CD8-positive, alpha-beta T cell (primary cell): ENCODE measurements at places on chromosomes 1 and 21. TPM values are rescaled to one million over a fixed set of nuclear protein-coding genes. Genes with fewer than 3 reads are reported as not detected.
A peak's percentile ranks its signal among the peaks of the same experiment; 100 is the strongest.

ITPKB gene
- total RNA-seq = 516 TPM

AADACL3 gene
- total RNA-seq = not detected

RNPEP gene
- total RNA-seq = 16.8 TPM

HEYL gene
- total RNA-seq = not detected

BATF3 gene
- not detected for total RNA-seq

SPRR2E gene
- total RNA-seq = not detected

YIPF1 gene
- total RNA-seq = 5.4 TPM

DNA sequence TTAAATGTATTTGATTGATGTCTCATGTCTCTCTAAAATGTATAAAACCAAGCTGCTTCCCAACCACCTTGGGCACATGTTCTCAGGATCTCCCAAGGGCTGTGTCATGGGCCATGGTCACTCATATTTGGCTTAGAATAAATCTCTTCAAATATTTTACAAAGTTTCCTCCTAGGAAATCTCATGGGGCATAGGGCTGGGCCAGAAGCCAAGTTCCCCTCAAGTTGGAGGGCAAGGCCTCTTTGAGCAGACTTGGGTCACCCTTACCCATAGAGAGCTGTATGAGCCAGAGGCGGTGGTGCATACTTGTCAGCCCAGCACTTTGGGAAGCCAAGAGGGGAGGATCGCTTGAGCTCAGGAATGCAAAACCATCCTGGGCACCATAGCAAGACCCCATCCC lies 2.3 kb upstream of the FBXO42 start:
- no peak for DNase-seq

DNA sequence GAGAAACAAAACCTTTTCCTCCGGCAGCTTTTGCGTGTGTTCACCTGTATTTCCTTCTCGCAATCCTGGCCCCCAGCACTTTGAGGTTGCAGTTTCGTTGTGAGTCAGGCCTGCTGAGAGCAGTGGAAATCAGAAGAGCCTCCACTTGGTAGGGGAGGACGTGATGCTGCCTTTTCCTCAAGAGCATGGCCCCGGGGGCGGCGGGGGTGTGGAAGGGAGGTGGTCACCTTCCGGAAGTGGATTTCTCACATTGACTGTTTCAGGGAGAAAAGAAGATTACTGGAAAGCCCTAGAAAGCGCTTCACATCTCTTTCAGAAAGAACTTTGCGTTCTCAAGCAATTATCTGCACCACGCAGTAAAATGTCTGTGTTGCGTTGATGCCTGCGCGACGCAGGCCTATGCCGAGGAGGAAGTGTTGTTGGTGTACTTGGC lies 12.2 kb upstream of the IL10 start:
- peak; percentile 49 for DNase-seq

GRCh38 chr1:61131716-61132115 lies 49.4 kb downstream of the NFIA start:
- DNase-seq = no peak

DNA sequence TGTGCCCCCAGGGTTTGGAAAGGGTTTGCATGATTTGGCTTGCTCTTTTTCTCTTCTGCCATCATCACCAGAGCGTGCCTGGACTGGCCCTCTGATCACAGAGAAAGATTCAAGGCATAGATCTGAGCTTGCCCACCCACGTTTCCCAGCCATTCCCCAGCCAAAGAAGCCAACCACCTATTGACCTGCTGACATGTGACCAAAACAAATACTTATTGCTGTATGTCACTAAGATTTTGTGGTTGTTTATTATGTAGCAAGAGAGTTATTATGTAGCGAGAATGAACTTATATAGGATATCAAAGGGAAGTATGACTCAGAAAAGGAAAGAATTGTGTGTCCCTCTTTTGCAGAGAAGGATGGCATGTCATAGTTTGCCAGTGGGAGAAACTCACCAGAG lies 59.9 kb downstream of the UBE2U start:
- DNase-seq = no peak

GRCh38 chr21:42031241-42031640 lies 21.1 kb upstream of the ZBTB21 start:
- DNase-seq = no peak

GRCh38 chr1:57492586-57493226 lies 68.8 kb upstream of the DAB1 start:
- DNase-seq = no peak

DNA sequence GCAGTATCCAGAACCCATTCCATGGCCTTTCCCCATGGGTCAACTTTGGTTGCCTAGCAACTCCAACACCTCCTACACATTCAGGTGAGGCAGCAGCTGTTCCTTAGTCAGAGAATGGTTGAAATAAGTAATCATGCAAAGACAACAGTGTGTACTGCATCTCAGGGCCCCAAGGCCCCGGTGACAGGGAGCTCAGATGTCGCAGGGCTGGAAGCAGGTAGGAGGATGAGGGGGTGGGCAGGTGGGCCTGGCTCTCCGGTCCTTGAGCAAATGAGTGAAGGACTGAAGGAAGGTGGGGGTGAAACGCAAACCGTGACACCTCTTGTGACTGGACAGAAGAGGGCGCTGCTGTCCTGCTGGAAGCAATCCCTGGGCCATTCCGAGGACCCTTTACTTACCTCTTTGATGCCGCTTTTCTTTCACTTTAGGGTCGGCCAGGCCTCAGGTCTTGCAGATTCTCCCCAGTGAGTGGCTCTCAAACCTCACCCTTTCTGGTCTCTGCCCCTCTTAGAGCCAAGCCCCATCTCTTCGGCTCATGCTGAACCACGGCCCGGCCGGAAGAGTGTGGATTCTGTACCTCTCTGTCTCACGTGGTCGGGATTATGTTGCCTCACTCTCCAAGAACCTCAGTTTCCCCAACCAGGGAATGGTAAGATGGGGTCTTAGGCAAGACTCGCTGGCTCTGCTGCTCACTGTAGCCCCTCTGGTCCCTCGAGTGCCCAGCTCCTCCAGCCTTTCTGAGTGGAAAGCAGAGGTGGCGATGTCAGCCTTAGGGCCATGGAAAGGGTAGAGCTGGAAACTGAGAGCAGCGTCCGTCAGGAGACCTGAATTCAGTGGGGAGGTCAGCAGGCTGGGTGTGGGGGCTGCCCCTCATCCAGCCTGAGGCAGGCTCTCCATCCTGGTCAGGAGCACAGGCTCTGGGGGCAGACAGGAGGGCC lies 5.6 kb upstream of the KCNA10 start:
- peak; percentile 8 for DNase-seq

GRCh38 chr1:43666608-43667007 lies 16.7 kb downstream of the KDM4A start:
- DNase-seq = no peak

DNA sequence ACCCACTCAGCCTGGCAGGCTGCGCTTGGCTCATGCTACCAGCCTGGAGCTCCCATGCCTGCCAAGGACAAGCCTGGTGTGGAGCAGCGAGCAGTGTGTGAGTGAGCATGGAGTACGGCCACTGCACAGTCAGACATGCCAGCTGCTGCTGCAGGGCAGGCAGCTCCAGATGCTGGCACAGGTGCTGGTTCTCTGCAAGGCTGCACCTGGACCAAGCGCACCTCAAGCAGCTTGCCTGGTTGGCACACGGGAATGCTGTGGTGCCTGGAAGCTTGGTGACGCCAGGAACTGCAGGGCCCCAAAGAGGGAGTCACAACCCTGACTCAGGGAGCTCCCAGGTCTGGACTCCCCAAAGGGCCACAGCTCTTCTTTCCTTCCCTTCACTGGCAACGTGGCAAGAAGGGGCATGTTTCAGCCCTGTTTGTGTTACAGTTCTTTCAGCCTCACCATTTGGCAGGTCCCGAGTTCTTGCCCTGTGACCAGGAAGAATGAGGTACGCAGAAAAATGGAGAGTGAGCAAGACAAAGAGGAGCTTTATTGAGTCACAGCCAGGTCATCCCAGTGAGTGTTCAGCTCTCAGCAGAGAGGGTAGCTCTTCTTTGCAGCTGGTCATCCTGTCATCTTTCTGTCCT lies 26.1 kb downstream of the ACOT7 start:
- DNase-seq = no peak

DNA sequence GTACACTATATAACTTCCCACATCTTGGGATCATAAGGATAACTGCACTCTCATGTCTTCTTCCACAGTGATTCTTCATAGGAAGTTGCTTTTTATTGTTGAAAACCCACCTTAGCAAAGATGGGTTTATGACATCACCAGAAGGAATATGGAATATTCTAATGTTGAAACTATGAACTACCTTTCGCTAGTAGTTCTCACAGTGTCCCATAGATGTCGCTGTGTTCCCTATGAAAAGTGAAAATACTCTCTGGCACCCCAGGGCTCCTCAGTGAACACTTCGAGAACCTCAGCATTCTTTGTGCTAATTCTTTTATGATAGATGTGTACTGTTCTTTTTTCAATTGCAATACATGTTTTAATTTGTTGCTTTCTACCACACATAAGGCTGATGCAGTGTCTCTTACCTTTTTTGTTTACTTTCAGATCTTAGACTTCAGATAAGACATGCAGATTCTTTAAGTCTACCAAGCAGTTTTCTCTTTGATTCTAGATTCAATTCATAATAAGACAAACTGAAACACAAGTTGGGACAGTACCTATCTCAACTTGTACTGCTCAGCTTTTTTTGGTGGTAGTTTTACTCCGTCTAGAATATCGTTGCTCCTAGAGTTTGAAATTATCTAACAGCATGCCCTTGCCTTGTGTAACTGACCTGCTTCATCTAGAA lies 90.8 kb downstream of the GTF2B start:
- DNase-seq = peak; percentile 64

GRCh38 chr1:213154056-213154685 lies 103.1 kb downstream of the RPS6KC1 start:
- no peak for DNase-seq

DNA sequence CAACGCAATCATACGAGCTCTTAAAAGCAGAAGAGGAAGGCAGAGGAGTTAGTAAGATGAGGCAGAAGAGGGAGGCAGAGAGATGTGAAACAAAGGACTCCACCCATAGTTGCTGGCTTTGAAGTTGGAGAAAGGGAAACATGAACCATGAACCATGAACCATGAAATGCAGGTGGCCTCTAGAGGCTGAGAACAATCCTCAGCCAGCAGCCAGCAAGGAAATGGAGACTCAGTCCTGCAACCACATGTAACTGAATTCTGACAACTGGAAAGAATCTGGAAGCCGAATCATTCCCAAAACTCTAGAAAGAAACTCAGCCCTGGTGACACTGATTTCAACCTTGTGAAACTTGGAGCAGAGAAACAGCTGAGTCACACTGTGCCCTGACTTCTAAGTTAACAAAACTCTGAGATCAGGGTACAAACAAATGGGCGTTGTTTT lies 10.1 kb downstream of the DIPK1A start:
- DNase-seq = no peak

DNA sequence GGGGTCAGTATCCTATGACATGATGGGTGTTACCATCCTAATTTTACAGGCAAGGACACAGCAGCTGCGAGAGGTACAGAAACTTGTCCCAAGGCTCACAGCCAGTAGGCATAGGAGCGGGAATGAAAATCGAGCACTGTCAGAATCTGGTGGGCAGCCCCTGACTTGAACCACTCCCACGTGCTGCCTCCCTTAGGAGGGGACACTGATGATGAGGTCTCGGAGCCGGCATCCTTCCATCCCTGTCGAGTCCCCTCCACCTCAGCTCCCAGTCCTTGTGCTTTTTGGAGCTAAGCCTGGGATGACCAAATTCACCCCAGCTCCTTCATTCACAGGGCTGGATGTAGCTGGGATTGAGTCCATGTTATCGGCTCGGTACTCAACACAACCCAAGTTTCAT lies 49.0 kb downstream of the B3GALT5 start:
- no peak for DNase-seq

DNA sequence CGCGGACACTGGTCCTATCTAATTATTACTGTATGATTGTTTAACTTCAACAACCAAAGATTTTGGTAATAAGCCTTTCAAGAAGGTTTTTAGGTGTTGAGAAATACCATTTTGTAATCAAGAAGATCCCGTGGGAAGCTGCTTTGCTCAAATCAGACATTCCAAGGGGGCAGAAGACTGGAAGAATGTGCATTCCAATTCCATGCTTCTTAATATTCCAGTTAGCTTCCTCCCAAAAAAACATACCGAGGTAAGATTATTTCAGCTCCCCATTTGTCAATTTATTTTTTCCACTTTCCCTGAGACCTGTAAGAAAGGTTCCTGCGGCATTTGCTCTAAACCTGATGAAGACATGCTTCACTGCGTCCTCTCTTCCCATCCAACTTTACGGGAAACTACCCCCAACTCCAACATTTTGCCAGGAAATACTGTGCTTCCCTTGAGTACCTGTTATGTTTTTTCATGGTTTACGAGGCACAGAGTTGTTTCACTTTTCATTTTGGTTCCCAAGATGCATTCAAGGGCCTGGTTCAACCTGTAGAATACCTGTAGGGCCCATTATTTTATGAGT lies 4.1 kb downstream of the CNN3 start:
- DNase-seq = no peak

- no peak for DNase-seq
These were observed 1489.1 kb downstream of the BRINP3 start for GRCh38 chr1:188988589-188988988.

DNA sequence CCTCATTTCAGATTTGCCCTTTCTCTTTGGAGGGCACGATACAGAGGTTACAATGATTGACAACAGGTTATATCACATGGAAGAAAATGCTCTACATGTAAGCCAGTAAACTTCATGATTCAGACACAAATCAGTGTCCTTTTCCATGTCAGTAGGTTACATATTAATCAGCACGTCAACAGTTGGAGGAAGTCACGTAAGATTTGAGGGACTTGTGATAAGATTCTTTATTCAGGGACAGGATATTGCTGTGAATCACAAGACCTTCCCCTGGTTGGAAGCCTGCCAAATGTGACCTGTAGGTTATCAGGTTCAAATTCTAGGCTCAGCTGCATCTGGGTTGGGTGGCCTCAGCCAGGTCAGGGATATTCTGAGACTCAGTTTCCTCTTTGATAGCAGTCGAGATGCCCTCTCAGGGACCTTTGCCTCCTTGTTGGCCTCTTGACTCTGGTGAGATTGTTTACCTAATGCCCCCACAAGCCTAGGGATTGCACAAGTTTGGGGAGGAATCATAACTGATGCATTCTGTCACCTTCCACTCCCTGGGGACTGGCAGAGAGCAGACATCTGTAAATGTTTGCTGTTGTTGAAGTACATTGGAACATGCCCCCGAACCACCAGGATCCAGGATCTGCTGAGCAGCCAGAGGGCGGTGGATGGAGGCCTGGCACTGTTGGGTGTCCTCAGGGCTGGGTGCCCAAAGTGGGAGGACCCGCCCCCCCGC lies 31.9 kb downstream of the SERINC2 start:
- DNase-seq = no peak

- DNase-seq = no peak
These were observed 73.7 kb downstream of the DHRS3 start for GRCh38 chr1:12544357-12544756.

- DNase-seq = no peak
These were observed 19.8 kb downstream of the MYOG start for GRCh38 chr1:203065986-203066385.

DNA sequence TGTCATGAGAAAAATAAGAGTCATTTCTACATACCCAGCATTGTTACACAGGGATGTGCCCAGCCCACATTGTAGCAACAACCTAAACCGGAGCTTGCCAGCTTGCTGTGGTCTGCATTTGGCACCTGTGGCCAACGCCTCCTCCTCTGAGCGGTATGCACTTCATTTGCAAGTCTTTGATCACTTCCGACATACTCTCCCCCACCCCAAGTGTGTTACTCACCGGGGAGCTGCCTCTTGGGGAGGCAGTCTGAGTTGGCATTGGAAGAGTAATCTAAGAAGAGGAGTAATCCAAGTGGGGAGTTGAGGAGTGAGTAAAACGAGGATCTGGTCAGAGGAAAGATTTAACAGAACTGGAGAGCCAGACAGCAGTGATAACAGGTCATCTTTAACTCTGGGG lies 3.8 kb downstream of the BCL9 start:
- peak; percentile 87 for DNase-seq

GRCh38 chr1:164733070-164733469 lies 174.1 kb downstream of the PBX1 start:
- DNase-seq = no peak

GRCh38 chr1:47937586-47938254 lies 59.5 kb downstream of the TRABD2B start:
- no peak for DNase-seq
